ENCODE measurements at places on chromosomes 7 and 10. TPM values are rescaled to one million over a fixed set of nuclear protein-coding genes. Genes with fewer than 3 reads are reported as not detected.

GRCh38 chr10:91610919-91611318 lies 22.0 kb downstream of the PPP1R3C start:
- H3K4me1 ChIP-seq = no peaks in the 10 kb centered on the region
- H3K4me3 ChIP-seq = no peak overlapping the region
- no peaks in the 10 kb centered on the region for H3K27me3 ChIP-seq
- H3K27ac ChIP-seq = no peak overlapping the region
- no peaks in the 10 kb centered on the region for H3K36me3 ChIP-seq
- DNase-seq = no peak

DNA sequence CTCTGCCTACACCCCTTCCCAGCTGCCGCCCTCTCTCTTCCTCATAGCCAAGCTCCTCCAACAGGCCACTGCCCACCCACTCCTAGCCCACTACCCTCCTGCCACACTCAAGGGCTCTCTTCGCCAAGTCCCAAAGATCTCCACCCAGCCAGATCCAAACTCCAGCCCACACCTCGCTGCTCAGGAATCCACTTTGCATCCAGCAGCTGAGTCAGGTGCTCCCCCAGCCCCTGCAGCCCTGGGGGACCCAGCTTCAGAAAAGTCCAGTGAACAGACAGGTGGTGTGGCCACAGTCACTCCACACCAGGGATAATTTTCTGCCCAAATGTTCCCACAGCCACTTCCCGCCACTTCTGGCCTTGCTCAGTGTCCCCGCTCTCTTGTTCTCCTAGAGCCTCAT lies 10.9 kb downstream of the OGDHL start:
- no peaks in the 10 kb centered on the region for H3K4me1 ChIP-seq
- H3K27me3 ChIP-seq = peaks cover 2% of the 10 kb centered on the region
- H3K36me3 ChIP-seq = no peaks in the 10 kb centered on the region
- H3K4me3 ChIP-seq = no peak overlapping the region
- DNase-seq = no peak
- H3K27ac ChIP-seq = no peak overlapping the region

- peaks cover 2% of the 10 kb centered on the region for H3K4me1 ChIP-seq
- DNase-seq = no peak
- no peak overlapping the region for H3K4me3 ChIP-seq
- no peaks in the 10 kb centered on the region for H3K27me3 ChIP-seq
- H3K27ac ChIP-seq = no peak overlapping the region
- no peaks in the 10 kb centered on the region for H3K36me3 ChIP-seq
Measured at GRCh38 chr10:19719284-19719683, 96.9 kb upstream of the PLXDC2 start.

DNA sequence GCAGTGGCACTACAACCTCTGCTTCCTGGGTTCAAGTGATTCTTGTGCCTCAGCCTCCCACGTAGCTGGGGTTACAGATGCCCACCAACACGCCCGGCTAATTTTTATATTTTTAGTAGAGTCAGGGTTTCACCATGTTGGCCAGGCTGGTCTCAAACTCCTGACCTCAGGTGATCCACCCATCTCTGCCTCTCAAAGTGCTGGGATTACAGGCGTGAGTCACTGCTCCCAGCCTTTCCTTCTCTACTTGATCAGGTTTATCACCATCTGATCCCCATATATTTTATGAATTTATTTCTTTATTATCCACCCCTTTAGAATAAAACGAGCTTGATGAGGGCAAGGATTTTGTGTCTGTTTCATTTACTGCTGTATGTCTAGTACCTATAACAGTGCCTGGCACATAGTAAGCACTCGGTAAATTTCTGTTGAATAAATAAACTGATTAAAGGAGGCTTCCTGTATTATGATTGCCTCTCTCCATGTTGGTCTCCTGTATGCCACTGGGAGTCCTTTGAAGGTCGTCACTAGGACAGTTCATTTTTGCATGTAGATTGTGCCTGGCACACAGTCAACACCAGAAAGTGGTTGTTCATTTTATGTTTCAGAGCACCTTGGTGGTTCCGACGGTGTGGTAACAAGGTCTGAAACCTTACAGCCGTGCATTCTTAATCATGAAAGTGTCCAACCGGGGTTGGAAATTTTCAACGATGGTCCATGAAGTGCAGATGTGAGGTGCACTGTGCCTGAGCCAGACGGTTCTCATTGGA lies 9.6 kb upstream of the EIF3A start:
- H3K27ac ChIP-seq = peak overlapping the region; percentile 82
- peaks cover 4% of the 10 kb centered on the region for H3K27me3 ChIP-seq
- no peak for DNase-seq
- no peak overlapping the region for H3K4me3 ChIP-seq
- no peaks in the 10 kb centered on the region for H3K36me3 ChIP-seq

GRCh38 chr7:44272981-44273380 lies 52.4 kb downstream of the CAMK2B start:
- H3K27me3 ChIP-seq = no peaks in the 10 kb centered on the region
- no peak for DNase-seq
- no peak overlapping the region for H3K27ac ChIP-seq
- H3K36me3 ChIP-seq = no peaks in the 10 kb centered on the region
- H3K4me3 ChIP-seq = no peak overlapping the region

GRCh38 chr7:46015107-46015868 lies 94.2 kb upstream of the IGFBP3 start:
- H3K27ac ChIP-seq = no peak overlapping the region
- no peaks in the 10 kb centered on the region for H3K4me1 ChIP-seq
- H3K36me3 ChIP-seq = no peaks in the 10 kb centered on the region
- peaks cover 2% of the 10 kb centered on the region for H3K27me3 ChIP-seq
- H3K4me3 ChIP-seq = no peak overlapping the region

DNA sequence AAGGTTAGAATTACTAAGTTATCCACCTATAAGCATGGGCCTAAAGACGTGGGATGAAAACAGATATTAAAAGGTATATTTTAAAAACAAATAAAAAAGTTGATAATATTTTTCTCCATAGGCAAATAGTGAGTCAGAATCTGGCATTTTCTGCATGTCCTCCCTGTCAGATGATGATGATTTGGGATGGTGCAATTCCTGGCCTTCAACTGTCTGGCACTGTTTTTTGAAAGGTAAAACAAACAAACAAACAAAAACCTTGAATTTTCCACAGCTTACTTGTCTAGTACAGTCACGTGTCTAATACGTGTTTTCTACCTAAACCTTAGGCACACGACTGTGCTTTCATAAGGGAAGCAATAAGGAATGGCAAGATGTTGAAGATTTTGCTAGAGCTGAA lies 17.4 kb downstream of the HBP1 start:
- no peak for DNase-seq
- H3K4me3 ChIP-seq = no peak overlapping the region
- no peaks in the 10 kb centered on the region for H3K4me1 ChIP-seq
- no peak overlapping the region for H3K27ac ChIP-seq
- peaks cover 26% of the 10 kb centered on the region for H3K36me3 ChIP-seq

Gene SGPL1
- 31.8 TPM for total RNA-seq

DNA sequence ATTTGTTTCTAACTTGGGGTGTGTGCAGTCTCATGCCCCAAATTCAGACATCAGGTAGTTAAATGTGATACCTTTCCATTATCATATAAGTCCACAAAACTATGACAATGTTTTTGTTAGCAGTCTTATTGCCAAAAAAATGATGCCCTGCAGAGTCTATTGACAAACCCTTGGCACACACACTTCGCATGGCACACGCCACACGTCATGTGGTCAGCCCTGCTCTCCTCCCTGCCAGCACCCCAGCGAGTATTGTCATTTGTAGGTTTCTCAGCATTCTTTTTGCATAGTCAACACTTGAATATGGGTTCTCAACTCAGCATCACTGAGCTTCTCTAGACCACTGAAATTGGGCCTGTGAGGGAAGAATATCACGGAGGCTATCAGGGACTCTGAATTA lies 356.0 kb downstream of the INHBA start:
- no peaks in the 10 kb centered on the region for H3K36me3 ChIP-seq
- no peak overlapping the region for H3K27ac ChIP-seq
- H3K27me3 ChIP-seq = no peaks in the 10 kb centered on the region
- H3K4me1 ChIP-seq = no peaks in the 10 kb centered on the region
- H3K4me3 ChIP-seq = no peak overlapping the region

DNA sequence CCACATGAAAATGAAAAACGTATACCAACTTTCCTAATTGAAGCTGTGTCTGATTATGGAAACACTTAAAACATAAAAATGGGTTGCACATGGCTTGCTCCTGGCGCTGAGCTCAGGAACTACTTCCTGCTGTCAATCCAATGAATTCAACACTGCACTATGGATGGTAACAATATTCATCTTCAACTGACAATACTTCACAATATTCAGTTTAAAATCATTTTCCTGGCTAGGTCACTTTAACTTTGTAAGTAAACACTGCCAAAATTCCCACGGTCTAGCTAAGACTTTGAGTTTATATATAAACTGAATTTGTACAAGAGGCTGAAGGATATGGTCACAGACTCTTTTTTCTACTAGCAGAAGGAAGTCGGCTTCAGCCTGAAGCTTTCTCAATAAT lies 556.9 kb downstream of the TNS3 start:
- H3K4me1 ChIP-seq = no peaks in the 10 kb centered on the region
- H3K27me3 ChIP-seq = no peaks in the 10 kb centered on the region
- H3K36me3 ChIP-seq = no peaks in the 10 kb centered on the region

GRCh38 chr10:17244700-17245365 lies 16.8 kb downstream of the VIM start:
- H3K4me1 ChIP-seq = peaks cover 6% of the 10 kb centered on the region
- H3K36me3 ChIP-seq = peaks cover 15% of the 10 kb centered on the region
- no peaks in the 10 kb centered on the region for H3K27me3 ChIP-seq

Gene ATP5F1C
- 273 TPM for total RNA-seq

DNA sequence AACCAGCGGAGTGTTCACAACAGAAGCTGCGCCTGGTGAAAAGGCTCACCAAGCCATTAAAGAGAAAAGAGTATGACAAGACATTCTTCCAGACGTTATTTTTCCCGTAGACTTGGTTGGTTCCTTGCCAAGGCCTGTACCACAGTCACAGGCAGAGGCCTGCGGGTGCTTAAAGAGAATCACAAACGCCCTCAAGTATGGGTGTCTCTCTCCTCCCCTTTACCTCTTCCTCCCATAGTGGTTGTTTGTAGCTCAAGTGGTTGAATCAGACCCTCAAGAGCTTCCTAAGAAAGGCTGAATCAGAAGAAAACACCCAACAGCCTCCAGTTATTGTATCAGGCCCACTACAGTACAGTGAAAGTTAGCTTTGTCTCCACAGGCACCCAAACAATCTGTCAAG lies 169.0 kb downstream of the CREB5 start:
- H3K4me1 ChIP-seq = peaks cover 39% of the 10 kb centered on the region
- no peak for DNase-seq
- H3K27me3 ChIP-seq = peaks cover 6% of the 10 kb centered on the region
- H3K27ac ChIP-seq = peak overlapping the region; percentile 84

Gene FAM25G
- total RNA-seq = not detected

GRCh38 chr10:126663328-126663727 lies 7.2 kb downstream of the C10orf90 start:
- H3K27ac ChIP-seq = no peak overlapping the region
- no peaks in the 10 kb centered on the region for H3K27me3 ChIP-seq
- H3K4me1 ChIP-seq = no peaks in the 10 kb centered on the region
- DNase-seq = no peak
- no peak overlapping the region for H3K4me3 ChIP-seq

DNA sequence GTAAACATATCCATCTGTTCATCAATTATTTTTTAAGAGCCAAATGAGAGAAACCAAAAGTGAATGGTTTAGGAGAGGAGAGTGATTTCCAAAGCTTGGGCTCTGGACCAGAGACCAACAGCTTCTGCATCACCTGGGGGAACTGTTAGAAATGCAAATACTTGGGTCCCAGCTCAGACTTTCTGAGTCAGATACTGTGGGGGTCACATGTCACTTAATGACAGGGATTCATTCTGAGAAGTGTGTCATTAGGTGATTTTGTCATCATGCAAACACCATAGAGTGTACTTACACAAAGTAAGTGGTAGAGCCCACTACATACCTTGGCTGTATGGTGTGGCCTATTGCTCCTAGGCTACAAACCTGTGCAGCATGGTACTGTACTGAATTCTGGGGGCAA lies 128.5 kb upstream of the PRR15 start:
- H3K4me1 ChIP-seq = peaks cover 7% of the 10 kb centered on the region
- no peak for DNase-seq
- no peak overlapping the region for H3K4me3 ChIP-seq
- no peaks in the 10 kb centered on the region for H3K36me3 ChIP-seq

GRCh38 chr10:90089719-90090118 lies 388.3 kb downstream of the KIF20B start:
- DNase-seq = no peak
- no peak overlapping the region for H3K4me3 ChIP-seq
- peaks cover 5% of the 10 kb centered on the region for H3K4me1 ChIP-seq

DNA sequence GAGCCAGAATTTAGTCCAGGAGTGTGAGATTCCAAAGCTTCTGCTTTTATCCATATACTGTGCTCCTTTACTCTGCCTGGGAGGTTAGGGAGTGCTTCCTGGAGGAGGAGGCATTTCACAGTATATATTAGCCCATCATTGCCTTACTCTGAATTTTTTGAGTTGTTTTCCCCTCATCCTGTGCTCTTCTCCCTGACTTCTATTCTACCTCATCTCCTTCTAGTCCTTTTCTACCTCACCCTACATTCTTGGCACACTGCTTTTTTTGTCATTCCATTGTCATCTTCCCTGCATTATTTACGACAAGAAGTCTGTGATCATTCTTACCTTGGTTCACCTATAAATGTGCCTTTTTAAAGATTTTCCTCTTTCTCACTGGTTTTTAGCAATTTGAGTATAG lies 21.3 kb downstream of the STK17A start:
- no peak overlapping the region for H3K27ac ChIP-seq
- H3K4me1 ChIP-seq = peaks cover 36% of the 10 kb centered on the region
- H3K4me3 ChIP-seq = no peak overlapping the region
- DNase-seq = no peak

DNA sequence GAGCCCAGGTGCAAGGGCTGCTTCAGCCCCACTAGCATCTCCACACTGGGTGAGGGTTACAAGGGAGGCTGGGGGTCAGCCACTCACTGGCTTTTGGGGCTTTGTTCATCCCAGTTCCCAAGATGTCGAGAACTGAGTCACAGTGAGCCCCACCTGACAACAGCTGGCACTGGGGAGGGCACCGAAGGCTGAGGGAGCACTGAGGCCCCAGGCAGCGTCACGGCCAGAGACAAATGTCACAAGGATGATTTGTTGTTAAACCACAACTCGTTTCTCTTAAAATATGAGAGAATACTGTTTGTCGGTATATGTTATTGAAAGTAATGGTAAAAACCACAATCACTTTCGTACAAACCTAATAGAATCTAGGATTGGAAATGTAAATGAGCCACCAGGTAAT lies 219.9 kb downstream of the CELF2 start:
- H3K4me3 ChIP-seq = no peak overlapping the region
- peak overlapping the region; percentile 84 for H3K27ac ChIP-seq
- H3K36me3 ChIP-seq = peaks cover 52% of the 10 kb centered on the region
- DNase-seq = no peak
- H3K27me3 ChIP-seq = no peaks in the 10 kb centered on the region

Gene TAS2R3
- 3.1 TPM for total RNA-seq
